ENCODE measurements at places on chromosomes 11 and 22.
A peak's percentile ranks its signal among the peaks of the same experiment; 100 is the strongest.

DNA sequence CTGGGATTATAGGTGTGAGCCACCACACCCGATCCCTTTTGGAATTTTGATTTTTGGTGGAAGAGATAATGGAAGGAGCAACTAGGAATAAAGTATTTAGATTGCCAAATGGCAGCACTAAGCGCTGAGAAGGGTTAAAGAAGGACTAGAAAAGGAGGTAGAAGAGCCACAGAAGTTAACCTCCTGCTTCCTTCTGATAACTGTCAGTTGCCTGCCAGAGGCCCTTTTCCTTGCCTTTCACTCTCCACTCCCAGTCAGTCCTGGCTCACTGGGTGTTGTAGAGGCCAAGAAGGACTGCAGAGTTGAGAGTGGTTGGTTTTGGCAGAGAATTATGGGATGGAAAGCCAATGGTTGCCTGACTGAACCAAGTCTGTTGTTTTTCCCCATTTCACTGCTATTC is 19.3 kb downstream of the ZC3H12C start:
- DNase-seq: no peak

DNA sequence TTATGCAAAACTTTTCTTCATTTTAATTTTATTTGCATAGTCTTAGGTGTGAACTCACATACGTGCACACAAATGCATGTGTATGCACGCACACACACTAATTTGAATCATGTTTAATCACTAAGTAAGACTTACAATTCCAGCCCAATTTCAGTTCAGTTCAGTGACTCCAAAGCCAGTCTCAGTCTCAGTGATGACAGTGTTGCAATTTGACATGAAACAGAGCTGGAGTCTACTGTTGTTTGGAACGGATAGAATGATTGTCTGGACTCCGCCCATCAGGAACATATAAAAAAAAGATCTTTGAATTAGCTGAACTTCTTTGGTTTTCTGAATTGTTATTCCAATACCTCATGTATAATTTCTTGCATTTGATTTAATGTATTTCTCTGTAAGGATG is 14.9 kb upstream of the OR51S1 start:
- DNase-seq: peak; percentile 5

DNA sequence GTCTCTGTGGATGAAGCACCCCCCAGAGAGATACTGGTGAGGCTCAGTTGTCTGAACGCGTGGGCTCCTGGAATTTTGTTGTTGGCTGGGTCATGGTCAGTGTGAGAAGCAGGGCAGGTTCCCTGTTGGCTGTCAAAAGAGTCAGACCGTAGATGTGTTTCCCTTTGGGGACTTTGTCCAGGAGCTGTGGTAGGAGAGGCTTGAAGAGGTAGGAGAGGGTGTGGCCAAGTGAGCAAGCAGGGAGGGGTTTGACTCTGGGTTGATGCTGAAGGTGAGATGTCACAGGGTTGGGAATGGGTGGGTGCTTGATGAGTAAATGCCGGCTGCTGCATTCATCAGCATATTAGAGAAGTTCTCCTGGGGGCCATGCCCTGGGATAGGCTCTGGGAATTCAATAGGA is 803.2 kb downstream of the TBC1D22A start:
- no peak for DNase-seq

DNA sequence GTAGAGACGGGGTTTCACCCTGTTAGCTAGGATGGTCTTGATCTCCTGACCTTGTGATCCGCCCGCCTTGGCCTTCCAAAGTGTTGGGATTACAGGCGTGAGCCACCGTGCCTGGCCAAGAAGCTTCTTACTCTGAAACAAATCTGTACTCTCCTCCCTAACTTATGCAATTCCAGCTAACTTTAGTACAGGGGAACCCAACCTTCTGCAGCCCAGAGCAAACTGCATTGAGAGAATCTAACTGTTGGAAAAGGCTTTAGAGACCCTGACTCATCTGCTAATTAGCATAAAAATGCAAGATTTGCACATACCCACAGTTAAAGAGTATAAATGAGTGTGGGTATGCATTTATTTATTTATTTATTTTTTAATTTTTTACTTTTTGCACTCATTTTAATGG is 64.8 kb downstream of the APOL5 start:
- DNase-seq: no peak

DNA sequence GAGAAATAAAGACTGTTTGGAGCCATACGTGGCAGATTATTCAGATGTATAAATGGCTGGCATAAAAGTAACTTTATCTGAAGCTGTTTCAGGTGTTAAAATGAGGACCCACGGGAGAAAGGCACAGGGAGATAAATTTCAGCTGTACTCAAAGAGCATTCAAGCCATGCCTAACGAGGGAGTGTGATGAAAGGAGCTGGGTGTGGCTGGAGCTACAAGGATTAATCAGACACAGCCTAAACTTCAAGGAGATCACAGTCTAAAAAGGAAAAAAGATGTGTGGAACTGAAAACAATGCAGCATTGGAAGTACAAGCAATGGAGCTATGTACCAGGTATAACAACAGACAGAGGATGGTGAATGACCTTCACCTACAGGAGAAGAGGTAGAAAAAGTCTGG is 120.8 kb upstream of the APOA1 start:
- DNase-seq: no peak

- no peak for DNase-seq
Measured at GRCh38 chr11:14751975-14752407, 108.4 kb downstream of the PDE3B start.

GRCh38 chr22:24423519-24424000 is 3.8 kb upstream of the ADORA2A start:
- no peak for DNase-seq

- DNase-seq: peak; percentile 80
Measured at GRCh38 chr22:35838855-35839576, 121.3 kb downstream of the APOL5 start.

DNA sequence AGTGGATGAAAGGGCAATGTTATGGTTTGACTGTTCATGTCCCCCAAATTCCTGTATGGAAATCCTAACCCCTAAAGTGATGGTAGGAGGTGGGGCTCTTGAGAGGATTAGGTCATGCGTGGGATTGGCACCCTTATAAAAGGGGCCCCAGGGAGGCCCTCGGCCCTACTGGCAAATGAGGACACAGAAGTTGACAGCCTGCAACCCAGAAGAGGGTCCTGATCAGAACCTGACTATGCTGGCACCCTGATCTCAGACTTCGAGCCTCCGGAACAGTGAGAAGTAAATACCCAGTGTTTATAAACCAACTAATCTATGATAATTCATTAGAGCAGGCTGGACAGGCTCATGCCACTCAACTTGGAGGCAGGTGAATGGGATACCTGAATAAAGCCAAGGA is 8.7 kb downstream of the IFITM10 start:
- DNase-seq: no peak

DNA sequence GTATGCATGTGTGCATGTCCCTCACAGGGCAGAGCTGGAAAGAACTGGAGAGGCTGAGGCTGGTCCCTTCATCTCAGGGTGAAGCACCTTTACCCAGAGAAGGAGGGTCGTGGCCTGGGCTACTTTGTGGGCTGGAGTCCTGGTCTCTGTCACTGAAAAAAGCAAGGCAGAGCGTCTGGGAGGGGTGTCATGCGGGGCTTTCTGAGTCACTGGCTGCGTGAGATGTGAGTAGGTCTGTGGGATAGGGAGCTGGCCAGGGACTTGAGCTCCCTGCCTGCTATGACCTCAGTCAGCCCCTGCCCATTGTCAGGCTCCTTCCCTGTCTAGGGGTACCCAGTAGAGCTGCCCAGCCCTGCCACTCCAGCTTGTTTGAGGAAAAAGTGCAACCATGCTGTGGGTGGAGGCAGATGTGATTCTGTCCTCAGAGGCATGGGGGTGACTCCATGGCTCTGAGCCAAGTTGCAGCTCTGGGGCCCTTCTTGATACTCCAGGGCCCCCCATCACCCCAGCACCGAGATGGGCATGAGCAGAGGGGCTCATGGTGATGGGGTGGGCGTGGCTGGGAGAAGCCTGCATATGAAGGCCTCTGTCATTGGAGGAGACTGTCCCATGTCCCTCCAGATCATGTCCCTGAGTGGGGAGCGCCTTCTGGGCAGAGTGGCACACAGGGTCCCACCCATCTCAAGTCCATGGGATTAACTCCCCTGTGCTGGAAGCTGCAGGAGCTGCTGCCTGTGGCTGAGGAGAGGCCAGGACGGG is 27.8 kb downstream of the KCNQ1 start:
- DNase-seq: no peak

- DNase-seq: no peak
Measured at GRCh38 chr22:46051646-46052045, 74.7 kb upstream of the WNT7B start.

DNA sequence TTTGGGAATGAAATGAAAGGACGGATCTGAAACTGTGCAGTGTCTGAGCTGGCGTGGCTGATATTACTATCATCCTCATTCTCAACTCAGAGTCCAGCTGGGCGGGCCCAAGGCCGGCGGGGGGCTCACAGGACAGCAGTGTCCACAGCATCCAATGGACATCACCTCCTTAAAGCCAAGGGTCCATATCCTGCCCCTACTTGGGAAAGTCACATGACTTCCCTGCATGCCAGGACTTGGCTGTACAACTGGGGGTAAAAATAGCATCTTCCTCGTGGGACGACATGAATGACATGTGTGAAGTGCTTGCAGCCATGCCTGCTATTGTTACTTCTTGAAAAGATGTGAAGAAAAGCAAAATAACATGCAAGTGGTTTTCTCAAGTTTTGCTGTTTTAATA is 82.3 kb downstream of the TRMU start:
- DNase-seq: no peak

DNA sequence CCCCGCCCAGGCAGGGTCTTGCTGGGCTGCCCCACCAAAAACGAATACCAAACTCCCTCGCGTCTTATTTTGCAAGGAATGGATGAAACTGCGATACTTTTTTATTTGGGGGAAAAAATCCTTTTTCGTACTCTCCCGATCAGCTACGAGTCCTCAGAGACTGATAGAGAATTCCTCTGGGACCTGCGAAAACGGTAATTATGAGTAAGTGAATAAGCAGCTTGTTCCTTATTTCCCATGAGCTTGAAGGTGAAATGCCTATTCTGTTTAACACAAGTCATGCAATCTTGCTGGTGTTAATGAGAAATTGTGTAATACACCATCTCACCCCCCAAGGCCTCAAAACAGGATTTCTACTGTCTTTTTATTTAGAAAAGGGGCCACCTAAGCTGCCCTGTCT is 5.5 kb downstream of the GRK3 start:
- no peak for DNase-seq

GRCh38 chr11:57380975-57381374 is at the start of gene PRG3:
PRG3 (minus strand) TSS chr11:57381150; CDS start chr11:57380708, 442 bp downstream.
- DNase-seq: no peak

DNA sequence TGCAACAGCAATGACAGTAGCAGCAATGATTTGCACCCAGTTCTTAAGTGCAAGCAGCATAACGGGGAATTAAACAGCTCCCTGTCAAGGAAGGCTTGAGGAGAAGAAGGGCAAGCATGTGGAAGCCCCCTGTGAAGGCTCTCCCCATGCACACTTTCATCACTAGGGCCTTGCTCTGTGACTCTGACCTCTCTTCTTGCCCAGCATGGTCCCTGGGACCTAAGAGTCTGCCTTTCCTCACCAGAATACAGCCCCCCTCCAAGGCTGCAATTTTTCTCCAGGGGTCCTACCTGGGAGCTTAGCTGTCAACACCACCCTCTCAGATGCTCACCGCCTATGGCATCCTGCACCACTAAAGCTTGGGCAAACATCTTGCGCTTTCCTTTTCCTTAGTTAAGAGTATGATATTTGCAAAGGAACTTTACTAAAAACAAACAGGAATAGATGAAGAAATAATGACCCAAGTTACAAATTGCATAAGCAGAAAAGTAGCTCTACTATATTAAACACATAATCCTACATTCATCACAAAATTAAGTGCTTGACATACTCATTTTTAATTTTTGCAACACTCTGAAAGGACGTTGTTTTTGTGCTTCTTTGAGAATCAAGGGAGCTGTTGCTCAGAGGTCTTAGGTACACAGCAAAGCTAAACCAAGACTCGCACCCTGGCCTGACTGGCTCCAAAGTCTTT is 187.6 kb downstream of the ADAMTS15 start:
- no peak for DNase-seq

- no peak for DNase-seq
Measured at GRCh38 chr22:50621356-50621880, 6.5 kb downstream of the ARSA start.

DNA sequence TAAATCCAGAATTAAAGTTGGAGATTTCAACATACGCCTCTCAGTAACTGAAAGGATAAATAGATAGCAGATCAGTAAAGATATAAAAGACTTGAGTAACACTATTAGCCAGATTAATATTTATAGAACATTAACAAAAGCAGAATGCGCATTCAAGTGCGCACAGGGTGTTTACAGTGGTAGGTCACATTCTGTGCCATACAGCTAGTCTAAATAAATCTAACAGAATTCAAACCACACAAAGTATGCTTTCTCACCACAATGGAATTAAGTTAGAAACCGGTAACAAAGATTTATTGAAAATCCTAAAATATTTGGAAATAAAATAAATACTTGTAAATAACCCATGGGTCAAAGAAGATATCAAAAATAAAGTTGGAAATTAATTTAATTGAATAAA is 341.0 kb downstream of the DYNC2H1 start:
- DNase-seq: no peak

DNA sequence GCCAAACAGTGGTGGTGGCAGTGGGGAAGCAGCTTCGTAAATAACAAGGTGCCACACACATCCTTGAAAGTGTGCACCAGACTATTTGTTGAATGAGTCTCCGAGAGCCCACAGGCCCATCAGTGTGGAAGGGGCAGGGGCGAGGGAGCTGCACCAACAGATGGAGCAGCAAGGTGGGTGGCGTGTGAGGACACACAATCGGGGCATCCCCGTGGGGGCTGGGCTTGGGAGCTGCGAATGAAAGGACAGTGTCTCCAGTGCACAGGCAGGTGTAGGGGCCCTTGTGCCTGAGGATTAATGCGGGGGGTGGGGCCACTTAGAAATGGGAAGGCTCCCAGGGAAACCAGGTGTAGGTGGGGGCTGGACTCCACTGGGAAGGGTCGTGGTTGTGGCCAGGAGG is 2.8 kb downstream of the NRXN2 start:
- no peak for DNase-seq

DNA sequence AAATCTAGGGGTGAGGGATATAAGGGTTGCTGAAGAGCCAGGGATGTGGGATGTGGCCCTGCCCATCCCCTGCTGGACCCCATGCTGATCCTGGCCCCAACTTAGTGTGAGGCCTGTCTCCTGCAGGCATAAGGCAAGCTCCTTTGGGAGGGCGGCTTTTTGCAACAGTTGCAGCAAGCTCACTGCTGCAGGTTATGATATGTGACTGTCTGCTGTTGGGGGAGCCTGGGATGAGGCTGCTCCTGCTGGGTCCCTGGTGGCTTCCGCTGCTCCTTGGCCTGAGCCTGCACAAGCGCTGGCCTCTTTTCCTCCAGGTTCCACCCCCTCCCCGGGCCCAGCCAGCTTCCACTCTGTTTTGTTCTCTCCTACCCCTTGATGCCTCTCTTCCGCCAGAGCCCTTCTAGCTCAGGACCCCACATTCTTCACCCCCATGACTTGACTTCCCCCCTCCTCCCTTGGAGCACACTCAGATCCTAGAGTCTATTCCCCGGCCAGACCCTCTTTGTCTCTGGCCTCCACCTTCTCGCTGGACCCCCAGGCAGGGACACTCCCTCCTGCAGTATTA is 35.0 kb upstream of the SYT13 start:
- no peak for DNase-seq
